Activated CD8-positive, alpha-beta memory T cell treated with anti-CD3 and anti-CD28 coated beads, Interleukin-2, amount 10 ng/mL, durations not matched to agents 7 days and 5 days (primary cell): ENCODE measurements at places on chromosomes 2 and 18.

- no peak for DNase-seq
- no peak overlapping the region for H3K4me3 ChIP-seq
- H3K27ac ChIP-seq, result no peak overlapping the region
- H3K27me3 ChIP-seq, result peaks cover 9% of the 10 kb centered on the region
- no peaks in the 10 kb centered on the region for H3K4me1 ChIP-seq
Observed at GRCh38 chr2:12087175-12087574, 340.7 kb downstream of the LPIN1 start.

- peaks cover 29% of the 10 kb centered on the region for H3K4me1 ChIP-seq
- DNase-seq, result no peak
- peaks cover 50% of the 10 kb centered on the region for H3K36me3 ChIP-seq
- H3K4me3 ChIP-seq, result no peak overlapping the region
- H3K27me3 ChIP-seq, result no peaks in the 10 kb centered on the region
- H3K27ac ChIP-seq, result no peak overlapping the region
Observed at GRCh38 chr2:11764920-11765319, 18.5 kb downstream of the LPIN1 start.

- H3K4me1 ChIP-seq, result no peaks in the 10 kb centered on the region
- H3K4me3 ChIP-seq, result no peak overlapping the region
- no peaks in the 10 kb centered on the region for H3K27me3 ChIP-seq
- no peak overlapping the region for H3K27ac ChIP-seq
- DNase-seq, result no peak
Observed at GRCh38 chr2:160562730-160563129, 69.1 kb upstream of the RBMS1 start.

DNA sequence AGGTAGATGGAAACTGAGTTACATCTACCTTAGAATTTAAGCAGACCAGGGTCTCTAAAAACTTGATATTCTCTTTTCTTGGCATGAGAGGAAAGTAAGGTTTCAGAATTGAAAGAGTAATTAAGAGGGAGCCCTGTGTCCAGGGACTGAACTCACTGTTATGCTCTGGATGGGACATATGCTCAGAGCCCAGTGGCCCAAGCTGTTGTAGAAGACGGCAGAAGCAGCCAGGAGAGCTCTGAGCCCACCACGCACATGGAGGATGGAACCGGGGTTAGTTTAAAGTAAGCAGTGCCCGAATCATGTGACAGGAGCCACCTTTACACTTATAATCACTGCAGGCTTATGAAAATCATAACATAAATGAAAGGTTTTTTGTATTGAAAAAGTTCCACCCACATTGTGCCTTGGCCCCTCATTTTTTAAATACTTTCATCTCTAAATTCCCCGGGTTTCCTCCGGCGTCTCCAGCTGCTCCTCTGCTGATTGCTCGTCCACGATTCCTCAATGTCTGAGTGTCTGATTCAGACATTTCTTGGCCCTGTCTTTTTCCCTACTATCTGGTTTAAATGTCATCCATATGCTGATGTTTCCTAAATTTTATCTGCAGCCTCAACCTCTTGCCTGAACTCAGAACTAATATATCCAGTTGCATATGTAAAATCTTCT is 36.1 kb upstream of the SPTBN1 start:
- H3K36me3 ChIP-seq, result no peaks in the 10 kb centered on the region
- no peak overlapping the region for H3K27ac ChIP-seq
- H3K4me1 ChIP-seq, result peaks cover 16% of the 10 kb centered on the region
- peaks cover 11% of the 10 kb centered on the region for H3K27me3 ChIP-seq

GRCh38 chr18:3180325-3180724 is 39.4 kb downstream of the MYOM1 start:
- DNase-seq, result no peak
- H3K4me3 ChIP-seq, result no peak overlapping the region
- no peak overlapping the region for H3K27ac ChIP-seq

- H3K27ac ChIP-seq, result no peak overlapping the region
- peaks cover 5% of the 10 kb centered on the region for H3K4me1 ChIP-seq
- H3K36me3 ChIP-seq, result no peaks in the 10 kb centered on the region
- no peak for DNase-seq
- H3K27me3 ChIP-seq, result peaks cover 20% of the 10 kb centered on the region
Observed at GRCh38 chr2:152464851-152465470, 130.0 kb downstream of the FMNL2 start.

DNA sequence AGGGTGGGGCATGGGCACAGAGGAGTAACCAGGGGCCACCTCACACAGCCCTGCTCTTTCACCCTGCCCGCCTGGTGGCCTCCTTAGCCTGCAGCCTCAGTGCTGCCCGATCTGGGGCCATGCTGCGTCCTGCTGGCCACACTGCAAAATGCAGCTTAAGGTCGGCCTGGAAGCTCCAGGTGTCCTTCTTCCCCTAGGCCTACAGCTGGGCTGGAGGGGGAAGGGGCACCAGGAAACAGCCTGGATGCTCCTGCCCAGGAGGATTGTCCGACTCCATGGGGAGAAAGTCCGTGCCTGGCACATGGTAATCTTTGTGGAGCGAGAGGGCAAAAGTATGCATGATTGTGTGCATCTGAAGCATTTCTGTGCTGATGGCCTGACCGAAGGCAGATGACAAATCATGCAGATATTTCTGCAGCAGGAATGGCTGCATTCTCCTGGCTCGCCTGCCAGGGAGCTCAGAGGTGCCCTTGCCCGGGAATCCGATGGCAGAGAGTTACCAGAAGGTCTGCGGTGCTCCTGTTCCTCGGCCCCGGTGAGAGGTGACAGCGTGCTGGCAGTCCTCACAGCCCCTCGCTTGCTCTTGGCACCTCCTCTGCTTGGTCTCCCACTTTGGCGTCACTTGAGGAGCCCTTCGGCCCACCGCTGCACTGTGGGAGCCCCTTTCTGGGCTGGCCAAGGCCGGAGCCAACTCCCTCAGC is 12.8 kb upstream of the ALPP start:
- DNase-seq, result peak; percentile 54
- H3K4me3 ChIP-seq, result no peak overlapping the region
- no peaks in the 10 kb centered on the region for H3K36me3 ChIP-seq
- H3K27me3 ChIP-seq, result no peaks in the 10 kb centered on the region

GRCh38 chr2:160254189-160254762 is 54.2 kb upstream of the ITGB6 start:
- H3K36me3 ChIP-seq, result no peaks in the 10 kb centered on the region
- peaks cover 15% of the 10 kb centered on the region for H3K27me3 ChIP-seq
- H3K4me1 ChIP-seq, result no peaks in the 10 kb centered on the region
- no peak for DNase-seq
- H3K27ac ChIP-seq, result no peak overlapping the region

- no peaks in the 10 kb centered on the region for H3K27me3 ChIP-seq
- H3K4me1 ChIP-seq, result peaks cover 42% of the 10 kb centered on the region
Observed at GRCh38 chr2:9422321-9423099, 818 bp downstream of the ITGB1BP1 start.

DNA sequence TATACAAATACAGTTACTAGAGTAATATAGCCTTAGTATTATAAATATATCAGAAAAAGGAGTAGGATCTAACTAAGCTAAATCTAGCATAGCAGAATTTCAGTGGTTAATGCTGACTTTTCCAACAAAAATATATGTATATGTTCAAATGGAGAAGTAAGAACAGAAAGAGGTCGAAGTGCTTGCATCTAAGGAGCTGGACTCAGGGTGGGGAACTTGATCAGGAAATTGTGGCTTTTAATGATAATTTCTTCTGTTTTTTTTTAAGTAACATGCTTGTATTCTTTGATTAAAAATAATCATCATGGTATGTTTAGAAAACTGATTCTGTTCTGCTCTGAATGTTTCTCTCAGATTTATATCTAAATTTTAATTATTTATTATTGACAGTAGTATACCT is 327.1 kb downstream of the GALNT13 start:
- H3K27ac ChIP-seq, result no peak overlapping the region
- H3K27me3 ChIP-seq, result no peaks in the 10 kb centered on the region
- H3K36me3 ChIP-seq, result no peaks in the 10 kb centered on the region
- H3K4me1 ChIP-seq, result no peaks in the 10 kb centered on the region
- H3K4me3 ChIP-seq, result no peak overlapping the region

- H3K27ac ChIP-seq, result no peak overlapping the region
- DNase-seq, result no peak
- H3K27me3 ChIP-seq, result peaks cover 2% of the 10 kb centered on the region
- no peaks in the 10 kb centered on the region for H3K36me3 ChIP-seq
Observed at GRCh38 chr2:206936843-206937230, 2.5 kb upstream of the CPO start.

GRCh38 chr18:23580677-23581367 is 5.5 kb downstream of the NPC1 start:
- no peaks in the 10 kb centered on the region for H3K27me3 ChIP-seq
- DNase-seq, result no peak
- H3K4me1 ChIP-seq, result peaks cover 44% of the 10 kb centered on the region
- no peak overlapping the region for H3K27ac ChIP-seq
- no peak overlapping the region for H3K4me3 ChIP-seq

- no peak overlapping the region for H3K27ac ChIP-seq
- no peaks in the 10 kb centered on the region for H3K36me3 ChIP-seq
- no peak overlapping the region for H3K4me3 ChIP-seq
- no peaks in the 10 kb centered on the region for H3K4me1 ChIP-seq
- no peaks in the 10 kb centered on the region for H3K27me3 ChIP-seq
Observed at GRCh38 chr18:60019463-60019840, 119.7 kb downstream of the PMAIP1 start.

- no peak overlapping the region for H3K27ac ChIP-seq
- no peak overlapping the region for H3K4me3 ChIP-seq
- no peaks in the 10 kb centered on the region for H3K4me1 ChIP-seq
- peaks cover 17% of the 10 kb centered on the region for H3K27me3 ChIP-seq
- H3K36me3 ChIP-seq, result no peaks in the 10 kb centered on the region
Observed at GRCh38 chr18:47331026-47331425, 79.6 kb upstream of the SKOR2 start.

DNA sequence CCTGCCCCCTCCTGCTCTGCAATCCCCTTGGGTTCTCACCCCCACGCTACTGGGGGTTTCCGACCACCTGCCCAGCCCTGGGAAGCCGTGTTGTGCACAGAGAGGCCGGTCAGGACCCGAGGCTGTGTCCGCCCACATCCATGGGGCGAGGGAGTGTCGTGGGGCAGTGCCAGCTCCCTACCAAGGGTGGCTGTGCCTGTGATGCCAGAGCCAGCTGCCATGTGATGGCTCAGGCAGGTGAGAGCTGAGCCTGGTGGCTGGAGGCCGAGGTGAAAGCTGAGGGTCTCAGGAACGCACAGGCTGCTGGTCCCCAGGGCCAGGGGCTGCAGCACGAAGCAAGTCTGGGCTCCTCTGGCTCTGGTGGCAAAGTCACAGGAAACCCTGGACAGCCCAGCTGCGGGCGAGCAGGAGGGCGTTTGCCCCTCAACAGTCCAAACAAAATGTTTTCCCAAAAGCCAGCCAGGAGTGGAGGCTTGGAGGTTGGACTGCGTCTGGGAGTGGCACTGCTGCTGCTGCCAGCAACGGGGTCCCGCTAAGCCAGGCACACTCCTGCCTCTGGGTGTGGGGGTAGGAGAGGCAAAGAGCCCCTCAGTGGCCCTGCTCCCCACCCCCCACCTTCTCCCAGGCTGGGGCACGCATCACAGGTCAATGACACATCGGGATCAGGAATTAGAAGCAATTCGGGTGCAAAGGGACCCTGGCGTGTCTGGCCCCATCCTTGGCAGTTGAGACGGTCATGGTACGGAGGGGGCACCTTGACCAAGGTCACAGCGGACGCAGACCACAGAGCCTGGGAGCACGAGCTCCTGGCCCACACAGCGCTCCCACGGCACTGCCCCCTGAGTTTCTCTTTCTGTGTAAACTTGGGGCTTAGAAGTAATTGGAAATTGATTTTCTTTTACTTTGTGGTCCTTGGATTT is 72.4 kb upstream of the GPC1 start:
- H3K4me3 ChIP-seq, result no peak overlapping the region
- no peaks in the 10 kb centered on the region for H3K27me3 ChIP-seq
- no peaks in the 10 kb centered on the region for H3K36me3 ChIP-seq
- H3K4me1 ChIP-seq, result no peaks in the 10 kb centered on the region

DNA sequence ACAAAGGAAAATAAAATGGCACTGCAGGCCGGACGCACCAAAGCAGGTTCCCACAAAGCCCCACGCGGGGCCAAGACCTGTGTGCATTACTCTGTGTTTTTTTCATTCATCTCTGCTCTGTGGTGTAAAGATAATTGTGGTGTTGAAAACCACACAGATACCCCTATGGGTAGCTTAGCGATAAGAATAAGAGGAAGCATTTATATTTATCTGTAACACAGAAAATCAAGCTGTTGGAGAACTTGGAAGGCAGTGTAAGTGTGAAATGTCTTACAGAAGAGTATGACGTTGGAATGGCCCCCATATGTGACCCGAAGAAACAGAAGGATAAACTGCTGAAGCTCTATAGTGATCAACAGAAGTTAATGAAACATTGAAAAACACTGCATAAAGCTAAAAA is 20.3 kb upstream of the MARCO start:
- no peak overlapping the region for H3K4me3 ChIP-seq
- H3K4me1 ChIP-seq, result no peaks in the 10 kb centered on the region
- H3K27me3 ChIP-seq, result peaks cover 11% of the 10 kb centered on the region

- H3K4me3 ChIP-seq, result peak overlapping the region; percentile 79
- peaks cover 46% of the 10 kb centered on the region for H3K36me3 ChIP-seq
- DNase-seq, result peak; percentile 57
- peak overlapping the region; percentile 81 for H3K27ac ChIP-seq
Observed at GRCh38 chr2:219175928-219176817, 552 bp downstream of the CNPPD1 start.

DNA sequence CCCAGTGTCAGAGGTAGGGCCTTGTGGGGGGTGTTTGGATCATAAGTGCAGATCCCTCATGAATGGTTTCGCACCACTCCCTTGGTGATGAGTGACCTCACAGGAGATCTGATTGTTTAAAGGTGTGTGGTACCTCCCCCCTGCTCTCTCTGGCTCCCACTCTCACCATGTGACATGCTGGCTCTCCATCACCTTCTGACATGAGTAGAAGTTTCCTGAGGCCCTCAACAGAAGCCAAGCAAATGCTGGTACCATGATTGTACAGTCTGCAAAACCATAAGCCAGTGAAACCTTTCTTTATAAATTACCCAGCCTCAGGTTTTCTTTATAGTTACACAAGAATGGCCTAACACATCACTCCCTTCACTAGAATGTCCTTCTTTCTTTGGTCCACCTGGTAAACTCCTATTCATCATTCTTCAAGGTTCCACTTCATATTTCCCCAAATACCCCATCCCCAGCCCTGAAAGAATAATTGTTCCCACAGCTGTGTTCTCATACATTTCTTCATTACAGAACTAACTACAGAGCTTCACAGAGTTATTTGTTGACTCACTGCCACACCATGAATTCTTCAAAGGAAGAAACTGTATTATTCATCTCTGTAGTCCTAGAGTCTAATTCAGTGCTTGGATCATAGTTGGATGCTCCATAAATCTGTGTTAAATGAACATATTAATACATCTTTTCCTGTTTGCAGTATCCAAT is 81.2 kb upstream of the STK17B start:
- H3K27me3 ChIP-seq, result no peaks in the 10 kb centered on the region
- peaks cover 24% of the 10 kb centered on the region for H3K36me3 ChIP-seq
- H3K4me3 ChIP-seq, result no peak overlapping the region
- peak overlapping the region; percentile 11 for H3K27ac ChIP-seq
- DNase-seq, result no peak
